ENCODE measurements at places on chromosomes 5 and 9.

DNA sequence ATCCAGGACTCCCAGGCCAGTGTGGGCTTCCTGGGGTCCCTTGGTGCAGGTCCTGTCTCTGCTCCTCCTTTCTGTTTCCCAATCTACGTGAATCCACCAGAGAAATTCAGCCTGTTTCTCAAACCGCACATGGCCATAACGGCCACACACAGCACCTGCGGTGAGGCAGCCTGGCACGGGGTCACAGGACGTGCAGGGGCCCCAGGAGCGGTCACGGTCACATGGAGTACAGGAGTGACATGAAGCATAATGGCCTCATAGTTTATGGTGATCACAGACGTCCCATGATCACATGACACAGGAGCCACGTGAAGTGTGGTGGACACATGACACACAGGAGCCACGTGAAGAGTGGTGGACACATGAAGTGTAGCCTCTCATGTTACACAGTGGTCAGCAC lies 248.5 kb upstream of the IRX4 start:
- no peak overlapping the region for H3K4me3 ChIP-seq
- H3K36me3 ChIP-seq: no peaks in the 10 kb centered on the region
- DNase-seq: no peak
- no peak overlapping the region for H3K27ac ChIP-seq
- H3K4me1 ChIP-seq: no peaks in the 10 kb centered on the region
- no peaks in the 10 kb centered on the region for H3K27me3 ChIP-seq

GRCh38 chr9:136840877-136841645 lies 1.2 kb upstream of the AJM1 start:
- H3K27me3 ChIP-seq: no peaks in the 10 kb centered on the region
- H3K36me3 ChIP-seq: no peaks in the 10 kb centered on the region
- no peaks in the 10 kb centered on the region for H3K4me1 ChIP-seq

- no peak overlapping the region for H3K4me3 ChIP-seq
- no peaks in the 10 kb centered on the region for H3K27me3 ChIP-seq
- H3K27ac ChIP-seq: no peak overlapping the region
- no peaks in the 10 kb centered on the region for H3K36me3 ChIP-seq
- no peak for DNase-seq
Measured at GRCh38 chr9:123493627-123494026, 137.6 kb downstream of the CRB2 start.

DNA sequence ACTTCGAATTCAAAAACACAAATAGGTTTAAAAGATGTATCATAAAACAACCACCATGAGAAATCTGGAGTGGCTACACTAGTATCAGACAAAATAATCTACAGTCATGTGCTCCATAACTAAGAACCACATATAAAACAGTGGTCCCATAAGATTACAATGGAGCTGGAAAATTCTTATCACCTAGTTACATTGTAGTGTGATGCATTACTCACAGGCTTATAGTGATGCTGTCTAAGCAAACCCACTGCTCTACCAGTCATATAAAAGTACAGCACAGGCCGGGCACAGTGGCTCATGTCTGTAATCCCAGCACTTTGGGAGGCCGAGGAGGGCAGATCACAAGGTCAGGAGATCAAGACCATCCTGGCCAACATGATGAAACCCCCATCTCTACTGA lies 160.1 kb downstream of the ROR2 start:
- H3K36me3 ChIP-seq: no peaks in the 10 kb centered on the region
- DNase-seq: no peak
- H3K4me3 ChIP-seq: no peak overlapping the region
- no peaks in the 10 kb centered on the region for H3K27me3 ChIP-seq
- H3K4me1 ChIP-seq: no peaks in the 10 kb centered on the region
- no peak overlapping the region for H3K27ac ChIP-seq

- H3K27me3 ChIP-seq: no peaks in the 10 kb centered on the region
- H3K4me3 ChIP-seq: no peak overlapping the region
- H3K4me1 ChIP-seq: peaks cover 6% of the 10 kb centered on the region
- no peak for DNase-seq
Measured at GRCh38 chr9:113223963-113224362, 2.6 kb downstream of the SLC31A1 start.

GRCh38 chr5:66329078-66329477 lies 185.0 kb downstream of the SREK1 start:
- H3K4me1 ChIP-seq: no peaks in the 10 kb centered on the region
- H3K4me3 ChIP-seq: no peak overlapping the region
- H3K27me3 ChIP-seq: no peaks in the 10 kb centered on the region
- no peak overlapping the region for H3K27ac ChIP-seq
- DNase-seq: peak; percentile 4

DNA sequence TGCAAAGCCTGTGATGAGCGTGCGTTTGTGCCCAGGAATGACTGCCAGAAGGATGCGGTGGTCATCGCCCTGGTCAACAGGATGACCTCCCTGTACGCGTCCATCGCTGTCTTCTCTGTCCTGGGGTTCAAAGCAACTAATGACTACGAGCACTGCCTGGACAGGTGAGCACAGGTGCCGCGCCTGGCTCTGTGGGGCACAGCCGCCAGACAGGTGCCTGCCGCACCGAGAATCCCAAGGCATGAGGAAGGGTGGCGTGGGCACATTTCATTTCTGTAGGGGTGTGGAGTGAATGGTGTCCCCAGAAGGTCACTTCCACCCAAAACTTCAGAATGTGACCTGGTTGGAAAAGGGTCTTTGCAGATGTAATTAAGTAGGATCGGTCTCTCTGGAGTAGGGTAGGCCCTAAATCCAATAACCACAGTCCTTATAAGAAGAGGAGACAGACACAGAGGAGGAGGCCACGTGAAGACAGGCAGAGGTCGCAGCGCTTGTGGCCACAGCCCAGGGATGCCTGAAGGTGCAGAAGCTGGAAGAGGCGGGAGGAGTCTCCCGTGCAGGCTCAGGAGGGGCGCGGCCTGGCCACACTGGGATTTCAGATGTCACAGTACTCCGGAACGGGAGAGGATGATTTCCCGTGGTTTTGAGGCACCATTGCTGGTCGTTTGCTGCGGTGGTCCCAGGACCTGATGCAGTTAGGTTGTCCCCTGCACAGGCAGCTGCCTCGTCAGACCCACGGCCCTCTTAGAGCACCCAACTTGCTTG lies 15.5 kb downstream of the SLC6A18 start:
- H3K4me1 ChIP-seq: no peaks in the 10 kb centered on the region
- no peak for DNase-seq
- H3K4me3 ChIP-seq: no peak overlapping the region
- no peaks in the 10 kb centered on the region for H3K36me3 ChIP-seq
- no peak overlapping the region for H3K27ac ChIP-seq

GRCh38 chr9:103798620-103799019 lies 295.5 kb upstream of the SMC2 start:
- H3K36me3 ChIP-seq: no peaks in the 10 kb centered on the region
- DNase-seq: peak; percentile 30
- no peak overlapping the region for H3K4me3 ChIP-seq
- no peaks in the 10 kb centered on the region for H3K4me1 ChIP-seq
- no peak overlapping the region for H3K27ac ChIP-seq
- no peaks in the 10 kb centered on the region for H3K27me3 ChIP-seq

DNA sequence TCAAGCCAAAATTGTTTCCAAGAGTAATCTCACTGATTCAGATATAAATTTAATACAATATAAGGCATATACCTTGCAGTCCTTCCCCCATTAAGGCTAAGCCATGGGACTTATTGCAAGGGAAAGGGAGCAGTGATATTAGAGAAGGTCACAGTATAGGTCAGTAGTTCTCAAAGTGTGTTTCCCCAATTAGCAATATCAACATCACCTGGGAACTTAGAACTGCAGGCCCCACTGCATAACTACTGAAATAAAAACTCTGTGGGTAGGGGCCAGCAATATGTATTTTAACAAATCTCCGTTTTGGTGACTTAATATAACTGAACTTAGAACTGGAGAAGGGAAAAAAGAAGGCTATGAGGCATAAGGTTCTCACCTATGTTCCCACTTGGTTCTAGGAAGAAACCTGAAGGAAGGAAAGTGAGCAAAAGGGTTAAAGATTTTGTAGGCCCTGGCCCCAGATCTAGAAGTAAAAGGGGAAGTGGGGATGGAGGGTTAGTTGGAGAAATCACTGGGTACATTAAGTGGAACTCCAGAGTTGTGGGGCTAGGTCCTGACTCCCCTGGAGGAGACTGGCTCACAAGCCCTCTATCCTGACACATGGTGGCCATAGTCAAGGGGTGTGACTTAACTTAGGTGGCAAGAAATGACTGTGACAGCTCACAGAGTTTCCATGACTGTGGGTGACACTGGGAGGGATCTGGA lies 40.7 kb downstream of the WDR36 start:
- H3K4me1 ChIP-seq: no peaks in the 10 kb centered on the region
- no peaks in the 10 kb centered on the region for H3K36me3 ChIP-seq
- DNase-seq: no peak
- no peak overlapping the region for H3K4me3 ChIP-seq
- H3K27me3 ChIP-seq: no peaks in the 10 kb centered on the region

- H3K4me1 ChIP-seq: peaks cover 2% of the 10 kb centered on the region
- H3K27me3 ChIP-seq: no peaks in the 10 kb centered on the region
- no peaks in the 10 kb centered on the region for H3K36me3 ChIP-seq
Measured at GRCh38 chr5:125321654-125322053, 575.2 kb upstream of the ZNF608 start.

- no peak overlapping the region for H3K27ac ChIP-seq
- no peak overlapping the region for H3K4me3 ChIP-seq
- H3K4me1 ChIP-seq: peaks cover 5% of the 10 kb centered on the region
- DNase-seq: no peak
- no peaks in the 10 kb centered on the region for H3K36me3 ChIP-seq
Measured at GRCh38 chr5:149277801-149278200, 6.1 kb downstream of the AFAP1L1 start.

DNA sequence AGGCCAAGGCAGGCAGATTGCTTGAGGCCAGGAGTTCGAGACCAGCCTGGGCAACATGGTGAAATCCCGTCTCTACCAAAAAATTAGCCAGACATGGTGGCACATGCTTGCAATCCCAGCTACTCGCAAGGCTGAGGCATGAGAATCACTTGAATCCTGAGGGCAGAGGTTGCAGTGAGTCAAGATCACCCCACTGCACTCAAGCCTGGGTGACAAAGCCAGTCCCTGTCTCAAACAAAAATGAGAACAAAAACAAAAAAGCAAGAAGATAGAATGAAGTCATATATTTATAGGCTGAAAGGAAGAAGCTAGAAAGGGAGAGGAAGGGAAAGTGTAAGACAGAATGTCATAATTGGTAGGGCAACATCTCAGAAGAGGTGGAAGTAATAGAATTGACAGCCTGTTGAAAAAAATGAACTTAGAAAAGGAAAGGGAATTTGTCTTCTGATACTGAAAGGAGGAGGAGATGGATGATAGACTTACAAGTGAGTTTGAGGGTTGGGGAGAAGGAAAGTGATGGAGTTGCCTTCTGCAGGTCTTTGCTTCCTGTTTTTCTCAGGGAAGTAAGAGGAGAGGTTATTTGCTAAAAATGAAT lies 32.2 kb downstream of the CARD6 start:
- no peak overlapping the region for H3K4me3 ChIP-seq
- H3K36me3 ChIP-seq: no peaks in the 10 kb centered on the region

- H3K27me3 ChIP-seq: no peaks in the 10 kb centered on the region
- H3K4me1 ChIP-seq: no peaks in the 10 kb centered on the region
- no peak overlapping the region for H3K4me3 ChIP-seq
- no peak overlapping the region for H3K27ac ChIP-seq
- H3K36me3 ChIP-seq: no peaks in the 10 kb centered on the region
Measured at GRCh38 chr5:157354800-157355199, 88.9 kb downstream of the CYFIP2 start.

DNA sequence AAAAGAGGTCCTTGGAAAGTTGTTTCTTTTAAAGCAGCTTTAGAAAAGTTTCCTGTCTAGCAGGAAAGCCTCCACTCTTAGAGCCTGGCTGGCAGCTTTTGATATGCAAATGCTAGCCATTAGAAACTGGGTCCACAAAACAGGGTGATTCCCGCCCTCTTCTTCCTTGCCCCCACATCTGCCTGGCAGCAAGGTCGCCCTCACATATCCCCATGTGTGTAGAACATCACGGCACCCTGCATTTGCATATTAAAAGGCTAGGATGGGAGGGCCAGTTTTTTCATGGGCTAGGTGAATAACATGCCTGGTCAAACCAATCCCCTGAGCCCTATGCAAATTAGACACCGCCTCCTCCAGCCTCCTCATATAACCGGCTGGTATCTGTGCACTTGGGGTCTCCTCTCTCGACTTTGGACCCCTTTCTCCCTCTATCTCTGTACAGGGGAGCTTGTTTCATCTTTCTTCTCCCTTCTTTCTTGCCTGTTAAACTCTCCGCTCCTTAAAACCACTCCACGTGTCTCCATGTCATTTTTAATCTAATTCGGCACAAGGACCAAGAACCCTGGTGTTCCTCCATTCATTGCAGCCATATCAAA lies 426.8 kb upstream of the CTNND2 start:
- no peak overlapping the region for H3K4me3 ChIP-seq
- peak; percentile 76 for DNase-seq
- H3K36me3 ChIP-seq: no peaks in the 10 kb centered on the region
- H3K27me3 ChIP-seq: no peaks in the 10 kb centered on the region
- peak overlapping the region; percentile 58 for H3K27ac ChIP-seq
- peaks cover 6% of the 10 kb centered on the region for H3K4me1 ChIP-seq

GRCh38 chr5:116372931-116373597 lies 201.6 kb downstream of the SEMA6A start:
- H3K27ac ChIP-seq: no peak overlapping the region
- no peak overlapping the region for H3K4me3 ChIP-seq
- no peaks in the 10 kb centered on the region for H3K36me3 ChIP-seq
- DNase-seq: no peak
- H3K27me3 ChIP-seq: no peaks in the 10 kb centered on the region

- H3K27me3 ChIP-seq: no peaks in the 10 kb centered on the region
- H3K4me1 ChIP-seq: no peaks in the 10 kb centered on the region
- no peak overlapping the region for H3K27ac ChIP-seq
- H3K36me3 ChIP-seq: no peaks in the 10 kb centered on the region
- H3K4me3 ChIP-seq: no peak overlapping the region
- peak; percentile 22 for DNase-seq
Measured at GRCh38 chr5:127561254-127561653, 43.8 kb downstream of the PRRC1 start.

GRCh38 chr5:58886315-58887207 lies 303.7 kb downstream of the RAB3C start:
- peak; percentile 82 for DNase-seq
- no peaks in the 10 kb centered on the region for H3K27me3 ChIP-seq
- H3K4me1 ChIP-seq: no peaks in the 10 kb centered on the region
- no peak overlapping the region for H3K27ac ChIP-seq

GRCh38 chr9:98006127-98006796 lies 23.1 kb downstream of the ANP32B start:
- peaks cover 36% of the 10 kb centered on the region for H3K36me3 ChIP-seq
- H3K4me3 ChIP-seq: no peak overlapping the region
- no peaks in the 10 kb centered on the region for H3K4me1 ChIP-seq
- no peaks in the 10 kb centered on the region for H3K27me3 ChIP-seq
- no peak overlapping the region for H3K27ac ChIP-seq

DNA sequence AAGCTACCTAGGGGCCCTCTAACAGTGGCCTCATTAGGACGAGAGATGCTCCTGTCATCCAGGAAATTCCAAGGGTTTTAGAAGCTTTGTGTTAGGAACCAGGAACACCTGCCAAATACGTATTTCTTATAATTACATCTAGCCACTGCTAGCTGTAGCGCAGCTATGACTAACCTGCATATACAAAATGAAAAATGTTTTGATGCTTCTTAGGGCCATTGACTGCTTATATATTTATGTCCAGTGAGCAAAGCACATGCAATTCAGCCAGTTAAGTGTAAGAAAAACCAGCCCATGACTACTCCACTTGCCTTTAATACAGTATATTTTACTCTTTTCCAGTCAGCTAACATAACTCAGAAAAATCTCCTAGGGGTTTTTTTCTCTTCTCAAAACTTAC lies 143.3 kb downstream of the TRPM3 start:
- DNase-seq: no peak
- no peak overlapping the region for H3K4me3 ChIP-seq
- no peaks in the 10 kb centered on the region for H3K4me1 ChIP-seq
- H3K36me3 ChIP-seq: no peaks in the 10 kb centered on the region
- no peaks in the 10 kb centered on the region for H3K27me3 ChIP-seq

Data from mesendoderm (in vitro differentiated cells).